ENCODE measurements at places on chromosomes 3 and 15. TPM values are rescaled to one million over a fixed set of nuclear protein-coding genes. Genes with fewer than 3 reads are reported as not detected.

GRCh38 chr3:38204599-38205471 is 39.5 kb downstream of the OXSR1 start:
- H3K27me3 ChIP-seq: no peaks in the 10 kb centered on the region
- peaks cover 11% of the 10 kb centered on the region for H3K4me1 ChIP-seq
- no peak overlapping the region for H3K27ac ChIP-seq
- H3K4me3 ChIP-seq: no peak overlapping the region
- H3K36me3 ChIP-seq: peaks cover 11% of the 10 kb centered on the region

The CRABP1 gene
- not detected for total RNA-seq

GRCh38 chr3:7436542-7436941 is 575.6 kb downstream of the GRM7 start:
- H3K36me3 ChIP-seq: no peaks in the 10 kb centered on the region
- no peaks in the 10 kb centered on the region for H3K4me1 ChIP-seq
- DNase-seq: no peak
- H3K27ac ChIP-seq: no peak overlapping the region
- peaks cover 15% of the 10 kb centered on the region for H3K27me3 ChIP-seq

The RAD51 gene
- total RNA-seq: 6.9 TPM
